Posterior vena cava (tissue), 2 donors: ENCODE measurements at places on chromosomes 3 and 15.
A peak's percentile ranks its signal among the peaks of the same experiment; 100 is the strongest.

DNA sequence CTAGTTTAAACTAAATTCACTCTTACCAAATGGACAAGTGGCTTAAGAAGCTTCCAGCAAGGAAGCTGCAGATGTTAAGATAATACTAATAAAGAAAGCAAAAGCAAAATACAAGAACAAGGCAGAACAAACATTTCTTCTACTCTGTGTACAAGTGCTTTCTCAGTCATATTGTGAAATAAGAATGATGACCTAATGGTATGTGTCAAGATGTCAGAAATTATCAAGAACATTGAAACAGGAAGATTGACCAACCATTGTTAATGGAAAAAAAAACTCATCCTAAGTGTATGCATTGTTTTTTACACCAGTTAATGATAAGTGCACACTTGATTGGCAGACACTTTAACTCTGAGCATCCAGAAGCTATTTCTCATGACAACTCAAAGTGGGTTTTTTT, 65.4 kb upstream of the P2RY1 start:
- no peak for DNase-seq

GRCh38 chr15:55721554-55722185, 21.3 kb downstream of the PRTG start:
- no peak for DNase-seq

DNA sequence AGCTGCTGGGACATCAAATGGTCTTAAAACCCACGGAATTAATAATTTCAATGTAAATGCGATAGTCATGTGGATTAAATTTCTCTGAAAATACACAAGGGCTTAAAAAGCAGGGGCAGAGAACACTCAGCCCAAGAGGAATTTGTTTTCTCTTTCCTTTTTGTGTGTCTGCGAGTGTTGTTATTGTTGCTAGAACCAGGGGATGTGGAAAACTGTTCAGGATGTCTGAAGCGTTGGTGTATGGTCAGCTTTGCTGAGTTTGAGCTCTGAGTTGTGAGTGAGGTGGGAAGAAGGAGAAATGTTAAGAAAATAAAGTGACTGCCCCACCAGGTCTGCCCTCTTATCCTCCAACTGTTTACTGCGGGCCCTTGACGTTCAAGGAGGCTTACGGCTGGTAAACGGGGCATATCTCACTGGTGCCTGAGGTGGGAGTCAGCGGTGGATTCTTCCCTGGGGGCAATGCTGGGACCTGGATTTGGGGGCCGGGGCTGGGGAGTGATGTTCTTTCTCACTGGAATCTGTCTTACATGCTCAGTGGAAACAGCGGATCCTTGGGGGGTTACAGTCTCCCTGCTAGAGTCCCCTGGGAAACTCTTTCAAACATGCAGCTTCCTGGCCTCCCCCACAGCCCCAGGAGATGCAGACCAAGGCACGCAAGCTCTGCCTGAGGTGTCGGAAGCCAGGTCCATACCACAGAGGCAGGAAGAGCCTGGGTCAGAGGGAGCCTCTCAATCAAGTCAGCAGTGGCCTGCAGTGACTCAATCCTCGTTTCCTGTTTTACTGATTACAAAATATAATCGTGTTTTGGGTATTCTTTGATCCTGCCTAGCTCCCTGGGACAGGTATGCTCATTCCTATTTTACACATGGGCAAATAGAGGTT, 41.8 kb downstream of the ITGA11 start:
- DNase-seq = peak; percentile 64

- DNase-seq = no peak
Measured at GRCh38 chr3:195537995-195538394, 5.1 kb downstream of the PPP1R2 start.

- DNase-seq = peak; percentile 59
Measured at GRCh38 chr15:74376825-74377581, 9.6 kb upstream of the CYP11A1 start.

DNA sequence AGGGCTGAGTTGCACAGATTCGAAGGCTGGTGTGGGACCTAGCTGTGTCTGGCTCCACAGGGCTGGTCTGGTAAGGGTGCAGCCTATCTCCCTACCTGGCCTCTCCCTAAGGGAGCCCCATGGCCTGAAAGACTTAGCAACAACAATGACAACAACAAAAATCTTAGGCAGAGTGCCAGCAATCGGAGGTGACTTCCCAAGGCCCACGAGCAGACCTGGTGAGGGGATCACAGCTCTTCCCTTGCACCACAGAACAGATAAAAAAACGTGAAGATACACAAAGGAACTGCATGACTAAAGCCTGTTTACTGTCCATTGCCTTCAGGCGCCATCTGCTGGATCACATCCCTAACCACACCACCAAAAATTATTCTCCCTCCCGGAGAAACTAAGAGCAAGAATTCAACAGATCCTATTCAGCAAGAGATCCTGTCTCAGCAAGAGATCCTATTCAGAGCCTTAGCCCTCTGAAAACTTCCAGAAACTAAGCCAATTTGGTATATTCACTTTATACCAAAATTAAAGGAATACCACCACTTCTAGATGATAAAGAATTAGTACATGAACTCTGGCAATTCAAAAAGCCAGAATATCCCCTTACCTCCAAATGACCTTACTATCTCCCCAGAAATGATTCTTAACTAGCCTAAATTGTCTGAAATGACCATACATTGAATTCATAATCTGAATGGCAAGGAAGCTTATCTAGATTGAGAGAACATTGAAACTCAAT, 24.1 kb upstream of the OR5K4 start:
- no peak for DNase-seq

DNA sequence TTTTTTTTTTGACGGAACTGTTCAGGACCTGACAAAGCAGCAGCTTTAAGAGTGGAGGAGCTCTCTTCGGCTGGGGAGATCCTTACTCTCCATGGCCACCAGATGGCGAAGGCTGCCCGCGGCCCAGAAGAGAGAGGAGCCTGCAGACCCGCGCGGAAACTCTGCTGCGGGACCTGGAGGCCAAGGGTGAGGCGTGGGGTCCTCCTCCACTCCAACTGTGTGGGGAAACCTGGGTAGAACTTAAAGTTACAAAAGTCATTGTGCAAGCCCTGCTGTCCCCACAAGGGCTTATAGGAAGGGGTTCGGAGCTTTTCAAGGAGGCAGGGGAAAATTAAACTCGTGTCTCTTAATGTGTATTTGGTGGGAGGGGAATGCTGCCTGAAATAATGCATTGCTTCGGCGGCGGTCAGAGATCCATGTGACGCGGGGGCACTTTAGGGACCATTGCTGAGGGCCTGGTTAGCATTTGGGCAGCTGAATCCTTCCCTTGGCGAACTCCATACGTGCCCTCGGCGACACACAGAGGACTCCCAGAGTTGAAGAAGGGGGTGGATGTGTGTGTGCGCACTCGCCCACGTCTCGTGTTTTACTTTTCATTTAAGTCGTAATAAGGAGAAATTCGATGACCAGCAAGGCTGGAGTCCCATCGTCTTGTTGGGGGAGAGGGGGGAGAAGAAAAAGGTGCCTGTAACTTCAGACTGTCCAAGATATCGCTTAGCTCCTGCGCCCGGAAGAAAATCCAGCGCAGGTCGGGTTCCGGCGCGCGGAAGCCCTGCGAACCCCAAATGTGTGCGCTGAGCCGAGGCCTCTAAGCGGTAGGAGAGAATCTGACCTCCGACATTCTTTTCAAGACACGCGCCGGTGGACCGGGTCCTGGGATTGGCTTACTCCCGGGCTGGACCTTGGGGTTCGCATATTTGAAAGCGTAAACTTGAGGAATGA, 9.7 kb downstream of the EOMES start:
- peak; percentile 91 for DNase-seq

- no peak for DNase-seq
Measured at GRCh38 chr3:30124435-30125370, 481.7 kb upstream of the TGFBR2 start.

- DNase-seq = no peak
Measured at GRCh38 chr3:69825446-69825845, 86.2 kb downstream of the MITF start.

GRCh38 chr15:35481992-35482391, 64.0 kb downstream of the DPH6 start:
- no peak for DNase-seq

- no peak for DNase-seq
Measured at GRCh38 chr3:43759297-43759782, 68.6 kb downstream of the ABHD5 start.

DNA sequence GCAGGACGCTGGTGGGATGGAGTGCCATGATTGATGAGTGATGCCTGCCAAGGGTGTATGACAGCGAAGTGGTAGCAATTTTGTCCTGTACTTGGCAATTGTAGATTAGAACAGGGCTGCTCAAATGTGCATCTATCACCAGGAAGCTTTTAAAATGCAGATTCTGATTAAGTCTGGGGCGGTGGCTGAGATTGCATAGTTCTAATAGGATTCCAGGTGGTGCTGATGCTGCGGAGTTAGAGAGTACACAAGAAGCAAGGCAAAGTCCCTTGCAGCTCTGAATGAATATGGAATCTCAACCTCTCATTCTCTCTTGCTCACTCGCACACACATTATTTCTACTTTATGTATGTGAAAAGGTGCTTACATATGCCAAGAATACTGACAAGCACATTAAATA, 670.4 kb downstream of the FHIT start:
- DNase-seq = no peak

- peak; percentile 87 for DNase-seq
Measured at GRCh38 chr3:72177075-72178050, 392.4 kb upstream of the PROK2 start.

- DNase-seq = no peak
Measured at GRCh38 chr3:47007482-47008233, 28.2 kb downstream of the NBEAL2 start.

- no peak for DNase-seq
Measured at GRCh38 chr15:41819455-41820050, 8.3 kb upstream of the JMJD7 start.

GRCh38 chr15:49707598-49707997, 86.8 kb downstream of the DTWD1 start:
- DNase-seq = no peak

- no peak for DNase-seq
Measured at GRCh38 chr15:63842626-63843025, 8.9 kb upstream of the HERC1 start.

- no peak for DNase-seq
Measured at GRCh38 chr3:114213292-114213626, 24.1 kb downstream of the ZNF80 start.

DNA sequence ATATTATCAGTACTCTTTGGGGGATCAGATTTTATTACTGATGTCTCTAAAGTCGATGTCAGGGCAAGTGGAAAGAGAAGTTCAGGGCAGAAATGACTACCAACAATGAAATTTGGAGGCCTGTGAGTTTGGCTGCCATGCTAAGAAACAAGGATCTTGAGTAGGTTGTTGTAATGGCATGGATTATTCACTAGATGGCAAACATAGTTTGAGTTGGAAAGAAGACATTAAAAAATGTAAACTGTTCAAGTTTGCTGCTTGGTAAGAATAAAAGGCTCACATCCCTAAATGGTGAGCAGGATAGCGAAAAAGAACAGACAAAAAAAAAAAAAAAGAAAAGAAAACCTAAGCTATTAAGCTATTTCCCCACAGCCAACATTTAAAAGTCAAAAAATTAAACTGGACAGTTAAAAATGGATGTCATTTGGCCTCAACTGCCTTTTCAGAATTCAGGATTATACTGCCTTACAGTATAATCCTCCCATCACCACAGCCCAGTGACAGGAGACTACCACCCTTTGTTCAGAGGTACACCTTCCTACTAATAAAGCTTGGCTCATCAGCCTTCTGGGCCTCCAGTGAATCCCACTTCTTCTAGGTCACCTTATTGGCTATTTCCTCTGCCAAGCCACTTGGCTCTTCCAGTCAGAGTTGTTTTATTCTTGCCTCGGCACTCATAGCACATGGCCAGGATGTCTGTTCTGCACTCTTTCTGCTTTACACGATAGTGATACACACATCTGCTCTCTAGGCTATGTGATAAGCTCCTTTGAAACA, 163.7 kb downstream of the PLD1 start:
- no peak for DNase-seq

DNA sequence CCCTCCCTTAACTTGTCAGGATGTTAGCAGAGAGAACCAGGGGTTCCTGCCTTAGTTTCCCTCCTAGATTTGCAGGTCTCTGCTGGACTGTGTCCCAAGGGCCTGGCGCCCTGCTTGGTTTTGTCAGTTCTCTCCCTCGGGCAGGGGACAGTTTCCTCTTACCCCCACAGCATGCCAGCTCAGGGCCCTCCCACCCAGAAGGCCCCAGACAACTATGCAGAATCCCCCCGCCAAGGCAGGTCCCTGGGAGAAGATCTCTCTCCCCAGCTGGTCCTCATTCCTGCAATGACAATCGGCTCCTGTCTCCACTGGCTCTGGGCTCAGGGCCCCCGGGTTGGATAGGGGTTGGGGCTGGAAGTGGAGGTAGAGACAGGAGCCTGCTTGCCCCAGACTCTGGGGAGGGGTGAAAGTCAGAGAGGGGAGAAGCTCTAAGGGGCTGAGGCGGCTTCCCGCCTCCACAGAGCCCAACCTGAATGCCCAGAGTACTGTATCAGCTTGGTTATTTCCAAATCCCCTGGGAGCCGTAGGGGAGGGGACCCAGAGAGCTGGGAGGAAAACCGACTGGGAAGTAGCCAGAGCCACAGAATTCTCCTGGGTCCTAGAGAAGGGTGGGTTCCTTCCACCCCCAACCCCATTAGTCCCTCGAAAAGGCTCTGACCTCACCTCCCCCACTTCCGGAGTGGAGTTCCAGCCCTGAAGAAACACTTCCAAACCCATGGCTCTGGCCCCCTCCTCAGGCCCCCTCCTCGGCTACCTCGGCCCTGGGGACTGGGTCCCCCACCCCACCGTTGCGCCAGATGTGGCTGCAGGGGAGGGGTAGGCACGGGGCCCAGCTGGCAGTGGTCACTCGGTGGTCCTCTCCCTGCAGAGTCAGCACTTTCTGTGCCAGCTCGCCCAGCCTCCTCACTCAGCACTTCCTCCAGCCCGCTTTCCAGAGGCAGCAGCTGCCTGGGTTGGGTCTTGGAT, 3.8 kb upstream of the LOXL1 start:
- DNase-seq = no peak

DNA sequence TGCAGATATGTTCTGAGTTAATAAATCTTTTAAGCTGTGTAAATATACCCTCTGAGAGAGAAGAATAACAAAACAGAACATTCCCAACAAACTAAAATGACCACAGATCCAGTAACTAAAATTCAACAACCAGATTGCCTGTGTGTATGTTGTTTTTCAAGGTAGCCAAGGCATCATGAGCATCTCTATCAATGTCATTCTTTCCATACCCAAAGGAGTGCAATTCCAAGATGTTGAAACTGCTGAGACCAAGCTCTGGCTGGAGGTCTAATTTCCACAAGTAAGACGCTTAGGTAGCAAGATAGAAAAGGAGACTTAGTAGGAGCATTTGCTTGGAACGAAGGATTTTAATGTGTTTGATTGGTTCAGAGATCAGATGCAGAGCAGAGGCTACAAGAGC, 276.3 kb downstream of the RBMS3 start:
- DNase-seq = no peak

DNA sequence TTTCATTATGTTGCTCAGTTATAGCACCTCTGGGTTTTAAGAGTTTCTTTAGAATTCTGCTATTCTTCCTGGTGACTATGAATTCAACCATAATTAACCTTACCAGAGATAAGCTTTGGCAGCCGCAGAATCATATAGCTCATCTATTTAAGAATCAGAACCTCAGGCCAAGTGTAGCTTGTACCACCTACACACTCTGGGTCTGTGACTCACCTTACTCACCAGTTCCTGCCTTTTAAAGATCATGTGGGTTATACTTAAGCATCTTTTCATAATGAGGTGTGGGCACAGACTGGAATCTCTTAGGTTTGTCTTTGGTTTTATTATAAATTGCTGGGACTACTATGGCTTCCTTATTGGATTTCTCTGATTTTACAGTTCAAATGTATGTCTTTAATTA, 21.9 kb downstream of the CDV3 start:
- DNase-seq = no peak
